ENCODE measurements at places on chromosomes 16 and 17.

DNA sequence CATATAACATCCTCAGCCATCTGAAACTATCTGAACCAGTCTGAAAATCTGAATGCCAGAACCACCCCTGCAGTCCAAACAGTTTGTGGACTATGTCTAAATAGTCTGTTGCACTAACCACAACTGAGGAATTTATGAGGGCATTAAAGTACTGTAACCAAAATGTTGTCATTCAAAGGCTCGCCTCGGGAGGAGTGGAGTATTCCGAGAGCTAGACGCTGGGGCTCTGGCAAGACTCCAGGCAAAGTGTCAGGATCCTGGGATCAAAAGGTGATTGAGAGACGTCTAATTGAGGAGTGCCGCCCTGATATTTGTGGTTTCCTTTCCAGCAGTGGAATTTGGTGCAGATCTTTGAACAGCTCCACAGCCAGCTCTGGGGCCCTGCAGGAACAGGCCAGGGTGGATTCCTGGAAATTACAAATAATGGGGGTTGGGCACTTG lies 142.9 kb upstream of the MYOCD start:
- DNase-seq: peak; percentile 27

GRCh38 chr16:86963600-86964575 lies 353.3 kb downstream of the C16orf95 start:
- DNase-seq: no peak

GRCh38 chr17:41057547-41057946 lies 2.4 kb downstream of the KRTAP2-3 start:
- DNase-seq: no peak

GRCh38 chr17:17944743-17945142 lies 27.5 kb downstream of the TOM1L2 start:
- DNase-seq: no peak

GRCh38 chr16:78290872-78291591 lies 191.6 kb downstream of the WWOX start:
- DNase-seq: no peak
